ENCODE measurements at places on chromosomes 16 and 17. TPM values are rescaled to one million over a fixed set of nuclear protein-coding genes. Genes with fewer than 3 reads are reported as not detected.
A peak's percentile ranks its signal among the peaks of the same experiment; 100 is the strongest.

- peak; percentile 95 for DNase-seq
- H3K36me3 ChIP-seq: no peaks in the 10 kb centered on the region
- H3K27ac ChIP-seq: peak within 1 kb of the TSS; percentile 91
These were observed at the start of gene KCNJ2 for GRCh38 chr17:70168977-70169708. Gene KCNJ2 (plus strand): TSS chr17:70169532. CDS start chr17:70175040, 5,508 bp downstream.

DNA sequence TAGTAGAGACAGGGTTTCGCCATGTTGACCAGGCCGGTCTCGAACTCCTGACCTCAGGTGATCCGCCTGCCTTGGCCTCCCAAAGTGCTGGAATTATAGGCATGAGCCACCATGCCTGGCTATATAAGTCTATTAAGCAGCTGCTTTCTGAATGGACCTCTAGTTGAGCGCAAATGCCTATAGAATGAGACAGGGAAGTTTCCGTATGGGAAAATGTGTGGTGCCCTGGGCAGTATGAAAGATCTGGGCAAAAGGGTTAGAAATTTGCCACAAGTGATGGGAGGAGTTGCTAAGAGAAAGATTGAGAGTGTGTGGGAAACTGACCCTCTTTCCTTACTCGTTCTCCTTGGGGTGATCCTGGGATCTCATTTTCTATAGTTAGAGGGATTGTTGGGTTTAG is 26.3 kb downstream of the SLC6A2 start:
- no peaks in the 10 kb centered on the region for H3K36me3 ChIP-seq
- no peaks in the 10 kb centered on the region for H3K27me3 ChIP-seq
- DNase-seq: no peak
- no peaks in the 10 kb centered on the region for H3K4me1 ChIP-seq
- H3K4me3 ChIP-seq: no peak overlapping the region

- H3K4me3 ChIP-seq: no peak overlapping the region
- DNase-seq: no peak
- peaks cover 27% of the 10 kb centered on the region for H3K4me1 ChIP-seq
These were observed 2.1 kb downstream of the SLC2A4 start for GRCh38 chr17:7283471-7284216.

- no peak for DNase-seq
- H3K36me3 ChIP-seq: peaks cover 59% of the 10 kb centered on the region
- H3K27ac ChIP-seq: no peak overlapping the region
- H3K4me1 ChIP-seq: no peaks in the 10 kb centered on the region
- H3K4me3 ChIP-seq: no peak overlapping the region
These were observed 31.5 kb downstream of the SLC7A5 start for GRCh38 chr16:87837627-87838289.

- DNase-seq: peak; percentile 48
- H3K27me3 ChIP-seq: peaks cover 20% of the 10 kb centered on the region
- H3K4me1 ChIP-seq: no peaks in the 10 kb centered on the region
- H3K36me3 ChIP-seq: no peaks in the 10 kb centered on the region
These were observed 34.7 kb upstream of the RBBP6 start for GRCh38 chr16:24504472-24505345.

DNA sequence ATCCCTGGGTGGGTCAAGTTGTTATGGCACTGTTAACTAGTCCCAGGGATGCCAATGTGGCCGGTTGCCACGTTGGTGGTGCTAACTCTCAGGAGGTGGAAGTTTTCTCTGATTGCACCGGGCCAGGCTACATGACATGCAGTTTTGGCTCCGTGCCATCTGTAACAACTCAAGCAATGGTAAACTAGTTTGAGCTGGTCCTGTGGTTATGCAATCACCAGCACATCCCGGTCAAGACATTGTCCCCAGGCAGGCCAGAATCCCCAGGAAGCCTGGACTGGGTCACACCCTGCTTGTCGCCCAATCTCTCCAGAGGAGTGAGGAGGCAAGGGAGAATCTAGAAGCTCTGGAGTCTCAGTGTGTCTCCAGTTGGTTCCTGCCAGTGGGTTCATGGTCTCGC is 10.1 kb upstream of the CCL17 start:
- no peaks in the 10 kb centered on the region for H3K36me3 ChIP-seq
- H3K27me3 ChIP-seq: no peaks in the 10 kb centered on the region
- no peak overlapping the region for H3K4me3 ChIP-seq
- DNase-seq: no peak
- H3K4me1 ChIP-seq: no peaks in the 10 kb centered on the region
- H3K27ac ChIP-seq: no peak overlapping the region

- H3K36me3 ChIP-seq: no peaks in the 10 kb centered on the region
- no peak overlapping the region for H3K27ac ChIP-seq
- peaks cover 3% of the 10 kb centered on the region for H3K27me3 ChIP-seq
- no peak for DNase-seq
These were observed 9.1 kb downstream of the ASIC2 start for GRCh38 chr17:33284022-33284421.

Gene GSG1L
- 0.30 TPM for total RNA-seq

Measured in lower lobe of right lung (tissue), 2 donors.